ENCODE measurements at places on chromosomes 3 and 15.

GRCh38 chr3:183526838-183527427, 28.6 kb downstream of the KLHL6 start:
- DNase-seq = no peak

GRCh38 chr3:11379824-11380701, 107.9 kb downstream of the ATG7 start:
- DNase-seq = no peak

DNA sequence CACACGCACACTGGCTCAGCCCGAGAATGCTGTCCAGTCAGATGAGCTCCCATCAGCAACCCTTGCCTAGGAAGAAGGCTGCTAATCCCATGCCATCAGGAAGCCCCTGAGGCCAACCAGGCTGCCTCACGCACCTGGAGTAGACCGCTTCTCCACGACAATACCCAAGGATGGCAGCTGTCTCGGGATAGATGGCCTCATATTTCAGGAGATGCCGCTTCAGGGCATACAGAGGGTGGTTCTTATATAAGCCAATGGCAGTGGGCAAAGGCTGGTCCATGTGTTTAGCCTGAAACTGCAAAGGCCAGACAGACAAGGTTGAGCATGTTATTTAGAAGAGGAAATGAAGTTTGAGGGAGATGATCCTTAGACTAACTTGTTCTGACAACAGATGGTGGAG, 22.2 kb downstream of the XPC start:
- DNase-seq = no peak

DNA sequence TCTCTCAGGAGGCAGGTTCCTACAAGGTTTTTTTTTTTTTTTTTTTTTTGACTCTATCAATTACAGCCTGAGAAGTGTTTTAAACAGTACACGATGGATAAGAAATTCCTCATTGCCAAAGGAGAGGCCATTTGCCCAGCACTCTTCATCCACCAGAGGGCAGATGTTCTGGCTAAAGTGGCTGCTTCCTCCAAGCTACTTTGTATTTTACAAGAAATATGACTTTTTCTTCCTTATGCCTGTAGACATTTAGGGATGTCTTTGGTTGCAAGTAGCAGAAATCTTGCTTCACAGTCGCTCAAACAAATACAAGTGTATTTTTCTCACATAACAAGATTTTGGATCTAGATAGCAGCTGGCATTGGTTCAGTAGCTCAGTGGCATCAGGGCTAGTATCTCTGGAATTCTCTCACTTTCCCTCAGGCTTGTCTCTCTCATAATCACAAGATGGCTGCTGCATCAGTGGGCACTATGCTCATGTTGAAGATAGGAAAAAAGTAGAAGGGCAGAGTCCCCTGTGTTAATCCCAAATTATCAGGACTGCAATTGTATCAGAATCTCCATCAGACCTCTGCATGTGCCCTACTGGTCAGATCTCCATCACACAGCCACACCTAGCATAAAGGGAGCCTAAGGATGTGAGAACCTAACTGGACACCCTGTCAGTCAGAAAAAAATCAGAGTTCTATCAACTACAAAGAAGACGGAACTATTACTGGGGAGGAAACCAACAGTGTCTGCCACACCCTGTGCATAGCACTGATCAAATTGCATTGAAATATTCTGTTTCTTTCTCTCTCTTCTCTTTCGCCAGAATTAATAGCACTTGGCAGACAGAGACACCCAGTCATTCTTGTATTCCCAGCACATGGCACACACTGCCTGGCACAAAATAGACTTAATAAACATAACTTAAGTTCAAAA, 138.9 kb upstream of the COL8A1 start:
- no peak for DNase-seq

DNA sequence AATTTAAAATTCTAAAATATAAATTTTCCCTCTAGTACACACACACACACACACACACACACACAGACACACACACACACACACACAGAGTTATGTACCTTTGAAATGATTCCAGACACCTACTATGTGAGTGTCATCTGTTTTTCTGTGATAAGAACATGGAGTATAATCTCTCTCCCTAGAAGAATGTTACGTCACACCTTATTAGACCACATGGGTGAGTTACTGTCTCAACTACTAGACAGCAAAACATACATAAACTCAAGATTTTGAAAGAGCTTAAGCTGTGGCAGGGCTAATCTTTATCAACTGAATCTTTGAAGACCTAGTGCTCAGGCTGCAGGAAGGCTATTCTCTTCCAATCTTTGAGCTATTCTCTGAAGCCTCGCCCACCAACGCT, 385.9 kb upstream of the BCHE start:
- DNase-seq = no peak

GRCh38 chr3:126025862-126026261, 56.9 kb downstream of the ROPN1B start:
- no peak for DNase-seq

DNA sequence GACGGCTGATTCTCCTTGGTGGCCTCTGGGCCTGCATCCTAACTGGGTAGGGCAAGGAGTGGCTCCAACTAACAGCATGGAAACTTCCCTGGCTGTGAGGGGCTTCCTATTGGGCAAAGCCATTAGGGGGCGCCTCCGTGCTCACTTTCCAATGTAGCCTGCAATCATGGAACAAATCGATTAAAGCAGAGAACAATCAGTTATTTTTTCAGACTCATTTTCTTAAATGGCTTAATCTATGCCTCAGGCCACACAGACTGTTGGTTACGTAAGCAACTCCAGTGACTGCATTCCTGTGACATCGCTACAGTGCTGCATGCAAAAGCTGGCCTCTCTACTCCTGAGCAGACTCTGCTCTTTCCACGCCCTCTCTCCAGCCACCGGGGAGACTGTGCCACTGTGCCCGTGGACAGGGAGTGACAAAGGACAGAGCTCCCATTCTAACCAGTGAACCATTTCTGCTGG, 278.9 kb downstream of the KLF13 start:
- DNase-seq = no peak

DNA sequence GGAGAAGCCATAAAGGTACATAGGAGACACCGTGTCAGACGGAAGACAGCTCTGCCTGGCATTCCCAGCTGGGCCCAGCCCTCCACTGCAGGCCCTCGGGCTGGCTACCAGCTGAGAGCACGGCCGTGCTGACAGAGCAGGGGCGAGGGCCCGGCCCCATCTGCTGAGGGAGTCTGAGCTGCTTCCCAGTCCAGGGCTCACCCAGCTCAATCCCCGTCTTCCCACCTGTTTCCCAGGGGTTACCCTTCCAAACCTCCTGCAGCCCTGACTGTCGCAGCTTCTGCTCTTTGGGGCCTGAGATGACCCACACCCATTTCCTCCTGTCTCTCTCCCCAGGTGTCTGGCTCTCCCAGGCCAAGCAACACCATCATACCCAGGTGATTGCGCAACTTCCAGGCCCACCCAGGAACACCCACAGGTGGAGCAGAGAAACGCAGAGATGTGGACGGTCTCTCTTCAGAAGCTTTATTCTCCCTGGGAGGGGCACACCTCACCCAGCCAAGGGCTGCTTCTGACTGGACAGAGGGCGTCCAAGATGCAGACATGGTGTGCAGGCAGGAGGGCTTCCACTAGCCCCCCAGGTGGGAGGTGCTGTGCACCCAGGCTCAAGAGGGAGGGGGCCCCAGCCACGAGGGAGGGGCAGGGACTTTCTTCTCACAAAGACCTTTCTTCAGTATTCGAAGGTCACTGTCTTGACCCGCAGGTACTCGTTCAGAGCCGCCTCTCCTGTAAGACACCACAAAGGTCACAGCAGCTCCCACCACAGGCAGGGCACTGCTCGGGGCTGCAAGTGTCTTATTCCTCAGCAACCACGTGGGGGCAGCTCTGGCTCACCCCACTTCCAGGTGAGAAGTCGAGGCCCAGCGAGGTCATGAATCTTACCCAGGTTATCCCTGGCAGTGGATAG, 19.4 kb upstream of the SLC41A3 start:
- DNase-seq = no peak

DNA sequence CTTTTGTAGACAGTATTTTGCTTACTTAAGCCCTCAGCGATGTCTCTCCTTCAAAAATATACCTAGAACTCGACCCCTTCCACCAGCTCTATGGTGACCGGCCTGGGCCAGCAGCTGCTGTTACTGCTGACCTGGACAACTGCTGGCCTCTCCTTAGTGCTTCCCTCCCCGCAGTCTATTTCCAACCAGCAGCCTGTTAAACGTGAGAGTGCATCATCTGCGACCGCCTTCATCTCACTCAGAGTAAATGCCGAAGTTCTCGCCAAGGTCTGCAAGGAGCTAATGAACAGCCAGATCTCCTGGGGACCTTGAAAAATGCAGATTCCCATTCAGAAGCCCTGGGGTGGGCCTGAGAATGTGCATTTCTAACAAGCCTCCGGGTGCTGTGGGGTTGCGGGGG, 86.7 kb downstream of the RPLP1 start:
- no peak for DNase-seq

- DNase-seq = no peak
These were observed 33.6 kb upstream of the DUT start for GRCh38 chr15:48297668-48298067.

DNA sequence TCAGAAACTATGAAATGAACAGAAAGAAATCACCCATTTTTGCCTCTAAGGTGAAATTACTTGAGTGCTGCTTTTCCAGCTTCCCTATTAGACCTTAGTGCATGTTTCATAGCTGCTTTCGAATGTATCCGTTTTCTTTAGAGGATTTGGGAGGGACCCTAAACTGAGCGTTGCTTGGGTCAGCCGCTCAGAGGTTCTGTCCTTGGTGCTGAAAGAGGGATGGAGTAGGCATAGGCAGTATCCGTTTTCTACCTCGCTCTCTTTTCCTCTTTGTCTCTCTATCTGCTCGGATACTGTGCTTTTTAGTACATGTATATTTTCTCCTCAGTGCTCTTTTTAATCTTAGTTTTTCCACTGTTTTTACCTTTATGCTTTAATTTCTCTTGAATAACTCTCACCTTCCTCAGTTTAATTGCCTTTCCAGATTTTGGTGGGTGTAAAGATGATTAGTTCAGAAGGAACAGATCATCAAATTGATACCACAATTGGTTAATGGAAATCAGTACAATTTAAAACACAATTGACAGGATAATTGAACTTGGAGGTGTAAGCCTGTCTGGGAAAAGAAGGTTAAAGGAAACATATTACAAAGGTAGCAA, at the start of gene DRD3:
TSS of gene DRD3 (minus strand) at position 283 of the 599 bp plus-strand sequence. CDS start 7,060 bp downstream, outside the sequence.
- DNase-seq = no peak

DNA sequence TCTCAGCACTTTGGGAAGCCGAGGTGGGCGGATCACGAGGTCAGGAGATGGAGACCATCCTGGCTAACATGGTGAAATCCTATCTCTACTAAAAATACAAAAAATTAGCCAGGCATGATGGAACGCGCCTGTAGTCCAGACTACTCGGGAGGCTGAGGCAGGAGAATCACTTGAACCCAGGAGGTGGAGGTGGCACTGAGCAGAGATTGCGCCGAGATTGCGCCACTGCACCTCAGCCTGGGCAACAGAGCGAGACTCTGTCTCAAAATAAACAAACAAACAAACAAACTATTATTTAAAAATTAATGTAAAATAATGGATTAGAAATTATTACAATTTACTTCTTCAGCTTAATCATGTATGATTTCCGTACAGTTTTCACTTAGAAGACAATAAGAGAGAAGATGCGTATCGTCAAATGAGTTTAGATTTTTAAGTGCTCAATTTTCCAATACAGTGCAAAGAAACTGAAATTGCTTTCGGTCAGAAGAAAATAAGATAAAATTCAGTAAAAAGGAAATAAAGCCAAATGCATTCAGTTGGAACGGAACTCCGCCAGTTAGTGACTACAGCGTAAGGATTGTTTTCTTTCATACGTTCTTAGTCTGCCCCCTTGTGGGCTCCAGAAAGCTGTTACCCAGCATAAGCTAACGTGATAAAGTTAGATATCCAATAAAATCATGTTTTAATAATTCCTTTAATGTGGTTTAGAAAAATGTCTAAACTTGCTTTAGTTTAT, 24.8 kb downstream of the AADAC start:
- peak; percentile 59 for DNase-seq

DNA sequence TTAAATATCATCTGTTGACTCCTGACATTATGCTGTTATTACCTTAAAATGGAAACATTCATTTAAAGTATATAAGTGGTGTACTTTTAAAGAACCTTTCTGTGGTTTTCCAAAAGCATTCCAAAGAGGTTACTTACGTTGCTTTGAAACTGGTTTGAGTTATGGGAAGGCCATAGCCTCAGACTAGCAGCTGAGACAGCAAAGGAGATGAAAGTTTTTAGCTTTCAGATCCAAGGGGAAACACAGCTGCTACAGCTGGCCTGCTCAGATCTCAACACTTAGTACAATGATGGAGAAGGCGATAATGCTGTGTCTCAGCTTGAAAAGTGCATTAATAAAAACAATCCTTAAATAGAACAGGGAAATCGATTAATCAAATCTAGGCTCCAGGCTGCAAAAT, 921.1 kb downstream of the ROBO1 start:
- DNase-seq = no peak

DNA sequence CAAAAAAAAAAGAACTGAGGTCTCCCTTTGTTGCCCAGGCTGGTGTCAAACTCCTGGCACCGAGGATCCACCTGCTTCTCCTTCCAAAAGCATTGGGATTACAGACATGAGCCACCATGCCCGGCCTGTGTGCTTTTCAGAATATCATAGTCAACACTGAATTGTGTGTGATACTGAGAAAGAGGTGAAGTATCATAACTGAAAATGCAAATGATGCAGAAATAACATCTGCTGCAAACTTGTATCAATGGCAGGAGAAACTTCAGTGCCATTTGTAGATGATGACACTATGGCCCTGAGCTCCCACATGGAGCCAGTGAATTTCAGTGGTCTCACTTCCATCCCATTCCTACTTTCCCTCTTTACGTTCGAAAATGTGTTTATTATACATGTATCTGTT, 21.9 kb downstream of the IL12A start:
- no peak for DNase-seq

GRCh38 chr3:190644035-190644434, 130.2 kb downstream of the IL1RAP start:
- no peak for DNase-seq

DNA sequence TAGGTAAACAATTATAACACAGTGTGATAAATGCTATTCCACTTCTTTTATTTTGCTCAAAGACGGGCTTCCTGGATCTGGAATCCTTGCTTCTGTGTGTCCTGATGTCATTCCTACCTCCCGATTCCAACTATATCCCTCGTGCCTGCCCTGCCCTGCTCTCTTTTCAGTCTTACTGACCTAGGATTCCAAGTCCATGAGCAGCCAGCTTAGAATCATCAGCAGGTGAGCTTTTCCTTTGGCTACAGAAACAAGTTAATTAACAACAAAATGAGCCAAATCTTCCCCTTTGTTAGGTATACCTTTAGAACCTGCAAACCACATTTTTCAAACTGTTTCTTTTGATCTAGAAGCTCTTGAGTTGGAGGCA, 21.9 kb upstream of the KPNA1 start:
- DNase-seq = no peak

DNA sequence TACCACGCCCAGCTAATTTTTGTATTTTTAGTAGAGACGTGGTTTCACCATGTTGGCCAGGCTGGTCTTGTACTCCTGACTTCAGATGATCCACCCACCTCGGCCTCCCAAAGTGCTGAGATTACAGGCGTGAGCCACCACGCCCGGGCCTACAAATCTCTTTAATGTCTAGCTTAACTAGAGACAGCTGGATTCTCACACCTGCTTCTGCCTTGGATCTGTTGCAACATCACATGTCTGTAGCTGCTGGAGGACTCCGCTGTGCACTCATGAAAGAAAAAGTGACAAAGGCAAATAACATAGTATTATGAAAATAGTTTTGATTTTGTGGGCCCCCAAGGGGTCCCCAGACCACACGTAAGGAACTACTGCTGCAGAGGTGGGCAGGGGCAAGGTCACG, 85.9 kb downstream of the NCEH1 start:
- no peak for DNase-seq
